Erythroblast (primary cell): ENCODE measurements at places on chromosomes 16 and 17.

DNA sequence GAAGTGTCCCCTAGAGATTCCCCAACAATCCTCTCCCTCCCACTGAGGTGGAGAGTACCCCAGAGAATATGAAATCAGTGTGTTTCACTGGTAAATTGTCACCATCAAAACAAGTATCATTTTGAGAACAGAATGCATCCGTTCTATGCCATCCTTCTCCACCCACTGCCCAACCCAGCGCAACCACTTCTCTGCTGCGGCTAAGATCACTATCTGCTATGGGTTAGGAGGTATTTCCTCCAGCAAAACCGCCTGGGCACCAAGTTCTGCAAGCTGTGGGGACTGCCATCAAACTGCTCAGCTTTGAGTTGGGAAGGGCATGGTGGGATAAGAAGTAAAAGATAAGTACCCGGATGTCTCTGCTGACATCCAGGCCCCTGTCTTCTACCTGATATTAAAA lies 24.4 kb downstream of the CNTNAP1 start:
- no peak for DNase-seq

- DNase-seq = no peak
These were observed 37.8 kb upstream of the MYOCD start for GRCh38 chr17:12627781-12628451.

DNA sequence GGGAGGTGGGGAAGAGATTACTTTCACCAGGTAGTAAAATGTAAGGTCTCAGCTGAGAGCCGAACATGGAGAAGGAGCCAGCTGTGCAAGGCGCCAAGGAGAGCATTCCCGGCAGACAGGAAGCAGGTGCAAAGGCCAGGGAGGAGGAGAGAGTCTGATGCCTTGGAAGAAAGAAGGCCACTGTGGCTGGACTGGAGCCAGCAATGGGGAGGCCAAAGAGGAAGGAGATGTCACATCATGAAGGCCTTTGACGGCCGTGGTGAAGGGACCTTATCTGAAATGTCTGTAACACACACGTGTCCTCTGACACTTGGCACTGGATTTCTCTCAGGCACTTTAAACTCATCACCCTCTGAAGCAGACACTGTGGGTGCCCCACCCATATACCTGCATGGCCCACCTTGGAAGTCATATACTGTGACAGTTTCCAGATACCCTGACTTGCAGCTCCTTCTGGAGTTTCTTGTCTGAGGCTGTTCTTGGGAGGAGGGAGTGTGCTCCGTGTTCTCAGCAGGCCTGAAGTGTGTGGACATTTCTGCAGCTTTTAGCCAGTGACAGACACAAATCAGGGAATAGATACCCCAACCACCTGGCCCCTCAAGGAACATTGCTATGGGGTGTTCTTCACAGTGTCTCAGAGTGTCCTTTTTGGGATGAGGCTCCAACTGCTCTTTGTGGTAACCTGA lies 1.9 kb upstream of the SLC5A2 start:
- DNase-seq = peak; percentile 71

GRCh38 chr16:15996432-15997109 lies 47.2 kb downstream of the ABCC1 start:
- DNase-seq = peak; percentile 11

DNA sequence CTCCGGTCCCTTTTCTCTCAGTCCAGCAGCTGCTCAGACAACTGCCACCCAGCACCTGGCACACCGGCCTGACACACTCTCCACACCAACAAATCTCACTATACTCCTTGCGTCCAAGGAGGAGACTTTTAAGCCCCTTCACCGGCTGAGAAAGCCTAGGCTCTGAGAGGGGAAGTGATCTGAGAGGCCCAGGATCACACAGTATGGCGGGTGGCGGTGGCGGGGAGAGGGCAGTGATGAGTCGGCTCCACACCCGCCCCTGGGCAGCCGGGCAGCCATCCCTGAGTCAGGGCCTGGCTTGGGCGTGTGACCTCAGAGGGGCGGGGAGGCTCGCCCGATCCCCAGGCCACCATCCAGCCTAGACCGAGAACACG lies 569 bp downstream of the FLII start:
- peak; percentile 85 for DNase-seq

DNA sequence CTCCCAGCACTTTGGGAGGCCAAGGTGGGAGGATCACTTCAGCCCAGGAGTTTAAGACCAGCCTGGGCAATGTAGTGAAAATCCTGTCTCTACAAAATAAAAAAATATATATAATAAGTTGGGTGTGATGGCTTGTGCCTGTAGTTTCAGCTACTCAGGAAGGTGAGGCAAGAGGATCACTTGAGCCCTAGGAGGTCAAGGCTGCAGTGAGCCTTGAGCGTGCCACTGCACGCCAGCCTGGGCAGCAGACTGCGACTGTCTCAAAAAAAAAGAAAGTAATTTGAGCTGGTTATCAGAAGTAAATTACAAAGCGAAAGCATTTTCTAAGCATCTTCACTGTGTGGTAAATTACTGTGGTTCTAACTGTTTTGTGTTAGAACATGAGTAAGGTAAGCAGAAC lies 66.2 kb downstream of the NQO1 start:
- DNase-seq = no peak

DNA sequence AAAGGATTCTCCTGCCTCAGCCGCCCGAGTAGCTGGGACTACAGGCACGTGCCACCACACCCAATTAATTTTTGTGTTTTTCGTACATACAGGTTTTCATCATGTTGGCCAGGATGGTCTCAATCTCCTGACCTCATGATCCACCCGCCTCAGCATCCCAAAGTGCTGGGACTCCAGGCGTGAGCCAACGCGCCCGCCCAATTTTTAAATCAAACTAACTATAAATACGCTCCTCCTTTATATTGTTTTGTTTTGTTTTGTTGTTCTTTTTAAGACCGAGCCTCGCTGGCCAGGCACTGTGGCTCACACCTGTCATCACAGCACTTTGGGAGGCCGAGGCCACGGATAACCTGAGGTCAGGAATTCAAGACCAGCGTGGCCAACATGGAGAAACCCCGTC lies 1.9 kb upstream of the UTP6 start:
- no peak for DNase-seq

GRCh38 chr16:87074641-87075318 lies 242.4 kb downstream of the C16orf95 start:
- no peak for DNase-seq

- peak; percentile 79 for DNase-seq
These were observed 4.6 kb downstream of the TEN1 start for GRCh38 chr17:75983501-75984181.

- DNase-seq = no peak
These were observed 47.1 kb downstream of the VMP1 start for GRCh38 chr17:59754552-59754951.

- peak; percentile 64 for DNase-seq
These were observed 561 bp downstream of the AXIN1 start for GRCh38 chr16:351804-352520.

DNA sequence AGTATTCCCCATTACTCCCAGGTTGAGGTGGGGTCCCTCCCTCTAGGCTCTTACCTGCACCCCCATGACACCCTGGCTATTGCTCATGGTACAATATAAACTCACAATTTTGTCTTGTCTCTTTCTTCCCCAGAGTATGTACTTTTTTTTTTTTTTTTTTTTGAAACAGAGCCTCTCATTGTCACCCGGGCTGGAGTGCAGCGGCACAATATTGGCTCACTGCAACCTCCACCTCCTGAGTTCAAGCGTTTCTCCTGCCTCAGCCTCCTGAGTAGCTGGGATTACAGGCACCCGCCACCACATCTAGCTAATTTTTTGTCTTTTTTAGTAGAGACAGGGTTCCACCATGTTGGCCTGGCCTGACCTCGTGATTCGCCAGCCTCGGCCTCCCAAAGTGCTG lies 8.5 kb downstream of the KANSL1 start:
- DNase-seq = no peak

GRCh38 chr17:57677858-57678257 lies 67.2 kb downstream of the CCDC182 start:
- DNase-seq = no peak

GRCh38 chr17:81952792-81953228 lies 5.8 kb upstream of the MYADML2 start:
- no peak for DNase-seq

DNA sequence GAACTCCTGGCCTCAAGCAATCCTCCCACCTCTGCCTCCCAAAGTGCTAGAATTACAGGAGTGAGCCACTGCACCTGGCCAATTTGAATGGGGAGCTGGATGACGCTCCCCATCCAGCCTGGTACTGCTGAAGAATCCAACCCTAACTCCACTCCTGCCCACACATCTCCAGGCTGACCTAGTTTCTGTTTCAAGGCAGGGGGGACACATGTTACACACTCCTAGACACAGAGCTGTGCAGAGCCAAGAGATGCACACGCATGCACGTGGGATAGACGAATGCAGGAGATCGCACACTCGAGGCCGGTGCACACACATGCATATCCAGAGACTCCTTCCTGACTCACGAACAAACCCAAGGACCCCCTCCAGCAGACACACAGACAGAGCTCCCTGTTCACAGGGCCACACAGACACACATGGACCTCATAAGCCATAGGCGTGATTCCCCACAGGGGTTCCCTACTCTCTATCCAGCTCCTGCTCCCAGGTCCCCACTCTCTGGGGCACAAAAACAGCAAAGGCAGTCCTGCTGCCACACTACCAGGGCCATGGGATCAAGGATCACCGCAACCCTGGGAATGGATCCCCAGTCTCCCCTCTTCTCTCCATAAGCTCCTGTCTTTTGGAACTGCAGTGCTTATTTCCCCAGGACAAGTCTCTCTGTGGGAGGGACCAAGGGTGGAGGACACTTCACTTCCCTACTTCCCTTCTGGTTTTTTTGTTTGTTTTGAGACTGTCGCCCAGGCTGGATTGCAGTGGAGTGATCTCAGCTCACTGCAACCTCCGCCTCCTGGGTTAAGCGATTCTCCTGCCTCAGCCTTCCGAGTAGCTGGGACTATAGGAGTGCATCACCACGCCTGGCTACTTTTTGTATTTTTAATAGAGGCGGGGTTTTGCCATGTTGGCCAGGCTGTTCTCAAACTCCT lies 14.4 kb downstream of the EPOP start:
- no peak for DNase-seq

- DNase-seq = no peak
These were observed 4.4 kb upstream of the MED9 start for GRCh38 chr17:17472333-17472920.

DNA sequence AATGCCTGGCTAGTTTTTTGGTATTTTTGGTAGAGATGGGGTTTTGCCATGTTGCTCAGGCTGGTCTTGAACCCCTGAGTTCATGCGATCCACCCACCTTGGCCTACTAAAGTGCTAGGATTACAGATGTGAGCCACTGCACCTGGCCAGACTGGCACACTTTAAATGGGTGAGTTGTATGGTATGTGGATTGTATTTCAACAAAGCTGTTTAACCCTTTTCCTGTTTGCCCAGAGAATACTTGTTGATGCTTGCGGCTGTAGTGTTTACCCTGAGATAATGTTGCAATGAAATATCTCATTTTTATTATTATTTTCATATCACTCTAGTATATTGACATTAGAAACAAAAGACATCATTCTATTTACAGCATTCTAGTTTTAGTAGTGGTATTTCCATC lies 17.1 kb upstream of the TMEM94 start:
- no peak for DNase-seq

- no peak for DNase-seq
These were observed 12.6 kb upstream of the CLUH start for GRCh38 chr17:2723997-2724783.

- no peak for DNase-seq
These were observed 440 bp upstream of the ZNF778 start for GRCh38 chr16:89217138-89217387.

DNA sequence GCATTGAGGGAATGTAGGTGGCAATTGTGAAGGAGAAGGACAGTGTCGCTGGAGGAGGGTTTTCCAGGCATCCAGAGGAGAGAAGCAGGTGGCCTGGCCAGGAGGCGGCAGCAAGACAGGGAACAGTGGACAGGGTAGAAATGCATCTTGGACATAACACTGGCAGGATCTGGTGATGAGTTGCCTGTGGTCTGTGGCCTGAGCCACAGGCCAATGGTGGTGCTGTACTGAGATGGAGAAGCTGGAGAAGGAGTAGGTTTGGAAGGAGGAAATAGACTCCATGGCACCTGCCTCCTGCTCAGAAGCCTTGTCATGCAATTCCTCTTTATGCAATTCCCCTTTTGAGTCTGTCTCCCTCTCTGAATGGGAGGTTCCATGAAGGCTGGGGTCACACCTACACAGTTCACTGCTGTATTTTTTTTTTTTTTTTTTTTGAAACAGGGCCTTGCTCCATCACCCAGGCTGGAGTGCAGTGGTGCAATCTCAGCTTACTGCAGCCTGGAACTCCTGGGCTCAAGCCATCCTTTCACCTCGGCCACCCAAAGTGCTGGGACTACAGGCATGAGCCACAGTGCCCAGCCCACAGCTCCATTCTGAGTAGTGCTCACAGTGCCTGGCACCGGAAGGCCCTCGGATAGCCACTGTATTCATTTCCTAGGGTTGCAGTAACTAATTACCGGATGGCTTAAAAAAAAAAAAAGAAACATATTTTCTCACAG lies 13.5 kb upstream of the CACNG4 start:
- DNase-seq = no peak

GRCh38 chr17:4807605-4808377 lies 839 bp downstream of the PLD2 start:
- no peak for DNase-seq

- DNase-seq = no peak
These were observed 845 bp downstream of the P3H4 start for GRCh38 chr17:41810659-41811548.

DNA sequence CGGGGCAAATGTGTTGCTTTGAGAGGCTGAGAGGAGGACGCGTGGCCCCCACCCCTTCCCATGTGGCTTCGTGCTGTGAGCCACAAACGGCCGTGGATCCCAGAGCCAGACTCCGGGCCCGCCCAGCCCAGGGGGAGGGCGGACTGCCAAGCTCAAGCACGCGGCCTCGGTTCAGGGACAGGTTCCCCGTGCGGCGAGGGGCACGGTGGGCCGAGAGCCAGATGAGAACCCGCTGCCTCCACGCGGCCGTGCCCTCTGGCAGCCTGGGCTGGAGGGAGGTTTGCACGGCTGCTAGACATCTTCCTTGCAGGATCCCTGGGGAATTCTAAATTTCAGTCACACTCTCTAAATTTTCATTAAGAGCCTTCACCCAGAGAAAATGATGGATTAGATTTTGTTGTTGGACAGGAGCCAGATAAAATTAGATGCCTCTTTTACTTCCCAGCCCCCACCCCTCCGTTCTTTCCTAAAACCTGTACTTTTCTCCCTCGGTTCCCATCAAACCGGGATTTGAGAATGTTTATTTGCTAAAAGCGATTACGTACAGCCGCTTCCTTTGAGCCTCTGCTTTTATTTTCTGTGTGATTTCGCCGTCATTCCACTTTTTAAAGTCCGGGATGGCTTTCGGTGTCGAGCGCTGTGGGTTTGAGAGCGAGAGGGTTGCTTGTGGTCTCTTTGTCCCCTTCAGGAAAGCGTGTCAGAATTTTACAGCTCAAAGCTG lies 25.0 kb upstream of the GNG13 start:
- DNase-seq = no peak

GRCh38 chr16:51523400-51523799 lies 372.3 kb upstream of the SALL1 start:
- DNase-seq = no peak

DNA sequence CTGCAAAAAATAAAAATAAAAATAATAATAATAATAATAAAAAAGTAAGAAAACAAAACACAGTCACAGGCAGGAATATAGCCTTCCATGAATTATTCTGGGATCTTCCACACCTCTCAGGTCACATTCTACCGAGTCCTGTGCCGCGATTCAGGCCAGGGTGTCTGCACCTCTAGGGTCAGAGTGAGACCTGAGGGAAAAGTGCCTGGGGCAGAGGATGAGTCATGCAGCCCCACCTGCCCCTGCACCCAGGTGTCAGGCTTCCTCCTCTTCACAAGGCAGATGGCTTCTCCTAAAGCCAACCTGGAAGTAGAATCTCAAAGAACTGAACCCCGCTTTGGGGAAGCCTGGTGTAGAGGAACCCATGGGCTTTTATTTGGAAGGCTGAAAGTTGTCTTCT lies 283.7 kb downstream of the CPPED1 start:
- DNase-seq = no peak
